Activated naive CD4-positive, alpha-beta T cell treated with anti-CD3 and anti-CD28 coated beads, Interleukin-2, amount 10 ng/mL, durations not matched to agents 7 days and 5 days (primary cell): ENCODE measurements at places on chromosomes 3 and 15.
A peak's percentile ranks its signal among the peaks of the same experiment; 100 is the strongest.

GRCh38 chr3:112350018-112350810 lies 17.3 kb downstream of the CD200 start:
- no peak for DNase-seq

DNA sequence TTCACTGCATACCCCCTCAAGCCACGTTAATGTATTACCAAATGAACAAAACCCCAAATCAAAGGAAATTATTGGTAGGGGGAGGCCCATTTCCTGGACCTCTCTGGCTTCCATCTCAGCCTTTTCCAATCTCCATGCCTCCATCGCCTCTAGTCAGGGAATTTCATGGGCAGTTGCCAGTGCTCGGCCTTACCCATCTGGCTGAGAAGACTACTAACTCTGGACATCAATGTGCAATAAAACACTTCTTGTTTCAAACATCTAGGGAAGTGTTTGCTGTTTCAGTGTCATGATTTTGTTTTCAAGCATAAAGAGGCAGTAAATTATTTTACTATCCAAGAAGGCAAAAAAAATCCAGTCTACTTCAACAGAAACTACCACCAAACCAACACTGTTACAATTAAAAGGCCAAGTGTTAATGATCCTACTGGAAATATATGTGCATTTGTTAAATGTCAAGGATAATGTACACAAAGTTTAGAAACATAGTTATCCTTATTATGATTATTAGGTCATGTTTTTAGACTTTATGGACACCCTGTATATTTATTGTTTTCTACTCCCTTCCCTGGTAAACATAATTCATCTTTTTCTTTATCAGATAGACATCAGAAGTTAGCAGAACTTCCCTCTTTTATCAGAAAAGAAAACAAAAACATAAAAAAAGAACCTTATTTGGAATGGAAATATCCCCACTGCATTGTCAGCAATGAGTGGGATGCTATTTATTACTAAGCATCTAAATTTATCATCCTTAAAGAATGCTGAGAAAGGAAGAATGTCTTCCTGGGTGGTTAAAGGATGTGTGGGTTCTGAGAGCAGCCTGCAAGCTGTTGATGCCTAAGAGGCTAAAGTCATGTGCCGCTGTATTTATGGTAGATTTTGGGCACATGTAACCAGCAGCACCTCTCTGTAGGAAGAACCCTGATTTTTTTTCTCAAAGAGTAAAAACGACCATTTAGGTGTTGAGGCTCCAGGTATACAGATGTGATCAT lies 15.2 kb downstream of the LDHAL6B start:
- no peak for DNase-seq

GRCh38 chr15:70617076-70617910 lies 146.1 kb downstream of the UACA start:
- DNase-seq = no peak

GRCh38 chr15:88702983-88703382 lies 64.2 kb downstream of the ISG20 start:
- DNase-seq = no peak

DNA sequence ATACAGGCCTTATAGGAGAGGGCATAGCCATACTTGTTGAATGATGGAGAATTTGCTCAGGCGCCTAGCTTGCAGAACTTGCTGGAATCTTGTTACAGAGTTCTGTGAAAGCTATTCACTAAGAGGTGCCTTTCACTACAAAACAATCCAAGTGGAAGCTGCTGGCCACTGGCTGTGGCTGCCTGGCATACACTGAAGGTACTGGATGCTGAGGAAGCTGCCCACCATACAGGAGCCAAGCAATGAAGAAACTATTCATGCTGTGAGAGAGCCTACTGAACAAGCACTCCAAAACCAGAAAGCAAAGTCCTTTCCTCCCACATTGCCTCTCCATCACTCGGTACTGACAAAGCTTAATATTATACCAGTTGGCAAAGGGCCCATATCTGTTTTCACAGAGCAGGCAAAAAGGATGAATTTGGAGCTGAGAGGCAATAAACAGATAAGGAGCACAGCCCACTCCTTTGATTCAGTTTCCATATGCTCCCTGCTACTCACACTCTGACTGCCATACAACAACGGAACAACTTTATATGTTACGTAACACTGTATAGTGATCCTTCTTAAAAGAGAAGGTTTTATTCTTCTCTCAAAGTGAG lies 192.6 kb upstream of the ALCAM start:
- DNase-seq = no peak

- no peak for DNase-seq
Measured at GRCh38 chr3:112007633-112008032, 8.9 kb downstream of the TAGLN3 start.

GRCh38 chr3:14057701-14058100 lies 67.0 kb downstream of the CHCHD4 start:
- DNase-seq = no peak

DNA sequence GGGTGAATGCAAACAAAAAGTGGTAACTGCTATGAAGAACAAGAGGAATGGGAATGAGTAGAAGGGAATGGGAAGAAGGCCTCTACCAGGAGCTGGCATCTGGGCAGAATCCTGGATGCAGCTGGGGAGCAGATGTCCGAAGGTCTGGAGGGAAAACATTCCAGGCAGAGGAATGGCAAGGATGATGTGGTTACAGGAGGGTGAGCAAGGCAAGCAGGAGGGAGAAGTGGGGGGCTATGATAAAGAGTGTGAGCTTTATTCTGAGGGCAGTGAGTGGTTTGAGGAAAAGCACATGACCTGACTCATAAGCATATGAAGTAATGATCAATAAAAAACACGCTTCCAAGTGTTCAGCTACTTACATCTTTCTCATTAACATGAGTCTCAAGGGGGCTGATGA lies 17.1 kb downstream of the SKIC8 start:
- DNase-seq = no peak

GRCh38 chr3:63762180-63762579 lies 56.9 kb upstream of the C3orf49 start:
- DNase-seq = no peak

- no peak for DNase-seq
Measured at GRCh38 chr3:182808041-182808770, 14.9 kb downstream of the ATP11B start.

- DNase-seq = no peak
Measured at GRCh38 chr3:191269289-191270085, 59.7 kb upstream of the CCDC50 start.

DNA sequence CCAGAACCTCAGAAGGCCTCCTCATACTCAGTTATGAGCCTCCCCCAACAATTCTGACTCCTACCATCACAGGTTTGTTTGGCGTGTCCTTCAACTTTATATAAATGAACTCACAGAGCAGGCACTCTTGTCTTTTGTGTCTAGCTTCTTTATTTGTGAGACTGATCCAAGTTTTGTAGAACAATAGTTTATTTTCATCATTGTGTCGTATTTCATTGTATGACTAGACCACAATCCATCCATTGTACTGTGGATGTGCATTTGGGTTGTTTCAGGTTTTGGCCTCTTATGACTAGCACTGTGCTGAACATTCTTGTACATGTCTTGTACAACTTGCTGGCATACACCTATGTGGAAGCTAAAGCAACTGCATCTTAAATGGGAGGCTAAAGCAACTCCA lies 292.8 kb upstream of the LYSMD4 start:
- DNase-seq = no peak

DNA sequence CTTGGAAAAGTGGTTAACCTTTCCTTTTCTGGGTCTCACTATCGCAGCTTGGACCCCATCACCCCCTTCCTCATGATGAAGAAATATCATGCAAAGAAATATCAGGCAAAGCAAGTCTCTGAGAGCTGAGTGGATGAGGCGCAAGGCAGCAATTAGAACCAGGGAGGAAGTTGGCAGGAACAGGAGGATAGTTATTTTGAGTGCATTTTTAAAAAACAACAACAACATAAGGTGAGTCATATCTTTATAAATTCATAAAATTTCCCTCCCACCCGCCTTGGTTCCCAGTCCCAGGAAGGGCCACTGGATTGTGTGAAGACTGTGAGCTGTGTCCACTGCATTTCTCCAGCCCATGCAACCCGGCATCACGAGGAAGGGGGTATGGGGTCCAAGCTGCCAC lies 316.9 kb upstream of the TLE3 start:
- no peak for DNase-seq

DNA sequence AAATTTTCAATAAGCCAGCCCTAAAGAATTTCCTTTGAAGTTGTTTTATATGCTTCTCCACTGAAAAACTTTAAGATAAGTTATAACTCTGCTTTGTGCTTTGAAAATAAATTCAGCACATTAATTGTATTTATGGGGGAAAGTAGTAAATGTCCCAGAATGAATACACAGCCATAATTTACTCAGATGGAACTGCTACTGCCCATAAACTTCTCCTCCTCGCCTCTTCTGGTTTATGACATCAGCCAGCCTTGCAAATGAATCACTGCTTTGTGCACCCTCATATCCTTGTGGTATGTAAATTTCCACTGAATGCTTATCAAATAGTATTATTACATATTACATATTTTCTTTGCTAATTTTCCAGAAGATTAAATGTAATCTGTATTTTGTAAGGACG lies 302.0 kb downstream of the DIPK2A start:
- DNase-seq = no peak

DNA sequence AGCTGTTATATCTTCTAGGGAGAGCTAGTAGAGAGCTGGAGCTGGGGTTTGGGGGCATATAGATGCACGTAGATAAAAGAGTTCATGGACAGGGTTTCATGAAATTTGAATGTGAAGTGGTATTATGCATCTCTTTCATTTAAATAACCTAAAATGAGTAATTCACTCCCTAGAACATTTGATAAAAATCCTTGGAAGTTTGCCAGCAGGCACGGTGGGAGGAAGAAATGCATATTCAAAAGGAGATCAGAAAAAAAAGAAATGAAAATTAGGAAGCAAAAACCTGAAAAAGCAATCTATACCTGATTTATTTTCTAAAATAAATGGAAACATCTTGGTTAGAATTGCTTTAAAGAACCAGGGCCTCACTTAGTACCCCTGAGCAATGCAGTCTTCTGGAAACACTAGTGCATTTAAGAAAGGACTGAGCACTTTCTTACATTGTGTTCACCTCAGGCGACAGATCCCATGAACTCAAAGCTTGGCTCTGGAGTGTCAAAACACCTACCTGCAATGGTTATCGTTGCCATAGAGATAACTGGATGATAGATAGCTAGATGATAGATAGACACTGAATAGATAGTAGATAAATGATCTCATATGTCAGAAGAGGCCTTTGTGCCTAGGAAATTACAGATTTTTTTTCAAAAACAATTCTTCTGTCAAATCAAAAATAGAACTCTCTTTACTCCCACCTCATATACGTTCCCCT lies 458.6 kb upstream of the THRB start:
- DNase-seq = no peak

DNA sequence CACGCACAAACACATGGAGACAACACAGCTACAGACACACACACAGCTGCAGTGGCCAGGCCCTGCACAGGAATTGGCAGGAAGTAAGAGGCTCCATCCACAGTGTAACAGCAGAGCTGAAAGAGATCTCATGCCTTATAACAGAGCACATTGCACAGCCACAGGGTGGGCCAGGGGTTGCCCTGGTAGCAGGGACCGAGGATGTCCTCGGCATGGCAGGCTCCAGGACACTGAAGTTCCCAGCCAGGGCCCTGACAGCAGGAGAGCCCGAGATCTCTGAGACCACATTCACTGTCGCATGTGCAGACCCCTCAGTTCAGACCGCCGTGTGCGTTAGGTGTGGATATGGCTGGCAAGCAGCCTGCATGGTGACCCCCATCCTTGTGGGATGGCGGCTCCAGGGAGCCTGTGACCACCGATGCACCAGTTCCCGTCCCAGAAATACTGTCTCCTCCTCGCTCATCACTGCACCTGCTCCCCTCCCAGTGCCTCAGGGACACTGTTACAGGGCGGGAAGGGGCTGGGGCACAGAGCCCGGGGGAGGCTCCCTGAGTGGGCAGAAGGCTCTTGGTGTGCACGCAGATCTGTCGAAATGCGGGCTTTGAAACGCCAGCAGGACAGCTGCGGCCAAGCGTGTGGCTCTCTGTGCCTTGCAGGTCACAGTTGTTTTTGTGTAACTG lies 1.5 kb upstream of the OCA2 start:
- DNase-seq = peak; percentile 8

DNA sequence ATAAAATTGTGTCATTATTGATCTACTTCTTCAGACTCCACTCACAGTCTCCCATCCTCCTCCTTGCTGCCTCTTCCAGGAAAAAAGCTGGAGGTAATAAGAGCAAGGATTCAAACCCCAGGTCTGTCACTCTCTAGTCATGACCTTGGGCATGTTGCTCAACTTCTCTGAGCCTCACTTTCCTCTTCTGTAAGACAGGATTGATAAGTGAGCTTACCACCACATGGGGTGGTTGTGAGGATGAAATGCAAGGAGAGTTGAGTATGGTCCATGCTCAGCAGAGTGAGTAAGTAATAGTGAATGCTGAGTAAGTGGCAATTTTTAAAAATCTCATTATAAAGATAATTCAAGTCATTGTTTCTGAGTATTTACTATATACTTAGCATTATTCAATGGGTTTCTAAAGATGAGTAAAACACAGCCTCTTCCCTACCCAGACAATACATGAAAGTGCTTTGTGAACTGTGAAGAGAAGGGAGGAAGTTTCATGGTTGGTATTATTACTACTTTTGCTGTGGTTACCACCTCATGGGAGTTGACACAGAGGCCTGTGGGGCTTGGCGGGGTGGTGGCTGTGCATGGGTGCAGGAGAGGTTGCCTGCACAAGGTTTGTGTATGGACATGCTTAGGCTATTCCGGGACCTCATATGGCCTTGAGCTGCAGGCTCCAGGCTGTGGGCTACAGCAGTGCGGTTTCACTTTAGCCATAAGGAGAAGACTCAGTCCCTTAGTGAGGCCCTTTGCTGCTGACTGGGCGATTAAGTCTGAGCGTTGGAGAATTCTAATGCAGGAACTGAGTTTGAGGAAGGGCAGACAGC lies 30.0 kb downstream of the SLC6A11 start:
- DNase-seq = no peak

- peak; percentile 57 for DNase-seq
Measured at GRCh38 chr3:194137008-194137505, 1.1 kb downstream of the HES1 start.

GRCh38 chr3:22977650-22978289 lies 225.4 kb upstream of the UBE2E2 start:
- DNase-seq = no peak
